Naive thymus-derived CD8-positive, alpha-beta T cell (primary cell): ENCODE measurements at places on chromosomes 6 and 20.

DNA sequence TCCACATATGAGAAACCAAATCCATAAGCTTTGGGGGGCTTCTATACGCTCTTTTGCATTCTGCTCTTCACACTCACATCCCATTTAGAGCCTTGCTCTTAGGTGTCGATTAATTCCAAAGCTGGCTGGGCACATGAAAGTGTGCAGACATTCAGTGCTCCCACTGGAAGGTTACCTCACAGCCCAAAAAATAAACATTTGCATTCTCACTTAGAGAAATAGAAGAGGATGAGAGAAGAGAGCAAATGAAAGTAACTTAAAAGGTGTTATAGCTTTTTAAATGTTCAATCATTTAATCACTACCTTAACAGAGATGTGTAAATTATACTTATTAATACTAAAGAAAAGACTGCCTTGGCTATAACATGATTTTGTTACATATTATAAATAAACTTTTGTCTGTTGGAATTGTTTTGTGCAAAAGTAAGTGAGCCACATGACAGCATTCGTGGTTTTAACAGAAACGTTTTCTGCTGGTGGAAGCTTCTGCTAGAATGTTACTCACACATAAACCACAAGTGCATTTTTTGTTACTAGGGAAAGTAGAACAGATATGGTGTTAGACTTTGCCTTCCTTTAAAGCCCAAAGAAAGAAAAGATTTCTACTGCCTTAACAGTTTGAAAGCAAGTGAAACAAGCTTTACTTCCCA, 116.7 kb downstream of the SIM1 start:
- DNase-seq = no peak
- H3K27ac ChIP-seq = no peak overlapping the region
- no peaks in the 10 kb centered on the region for H3K27me3 ChIP-seq
- H3K4me3 ChIP-seq = no peak overlapping the region

- H3K4me3 ChIP-seq = no peak overlapping the region
- no peaks in the 10 kb centered on the region for H3K36me3 ChIP-seq
- no peak for DNase-seq
- peaks cover 23% of the 10 kb centered on the region for H3K27me3 ChIP-seq
- no peak overlapping the region for H3K27ac ChIP-seq
Measured at GRCh38 chr6:39841291-39841690, 49.1 kb downstream of the DAAM2 start.

DNA sequence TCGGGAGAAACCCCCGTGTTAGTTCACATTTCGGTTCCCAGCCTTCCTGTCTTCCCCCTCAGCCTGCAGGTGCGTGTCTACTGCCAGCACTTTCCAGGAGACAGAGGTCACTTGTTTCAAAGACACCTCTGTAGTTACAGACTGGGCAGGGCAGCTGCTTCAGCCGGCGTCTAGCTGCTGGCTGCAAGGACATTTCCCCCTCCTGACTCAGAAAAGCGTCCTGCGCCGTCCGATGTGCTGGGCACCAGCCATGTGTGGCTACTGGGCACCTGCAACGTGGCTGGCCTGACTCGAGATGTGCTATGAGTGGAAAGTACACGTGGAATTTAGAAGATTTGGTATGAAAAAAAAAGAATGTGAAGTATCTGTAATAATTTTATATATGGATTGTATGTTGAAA, 37.6 kb downstream of the RRBP1 start:
- DNase-seq = no peak
- peaks cover 33% of the 10 kb centered on the region for H3K4me1 ChIP-seq
- H3K27ac ChIP-seq = no peak overlapping the region

GRCh38 chr6:166572370-166573261, 13.9 kb downstream of the RAMACL start:
- H3K4me1 ChIP-seq = no peaks in the 10 kb centered on the region
- peaks cover 1% of the 10 kb centered on the region for H3K27me3 ChIP-seq
- DNase-seq = no peak
- H3K36me3 ChIP-seq = peaks cover 13% of the 10 kb centered on the region
- no peak overlapping the region for H3K4me3 ChIP-seq

- DNase-seq = no peak
- H3K4me3 ChIP-seq = no peak overlapping the region
- peaks cover 14% of the 10 kb centered on the region for H3K27me3 ChIP-seq
- no peak overlapping the region for H3K27ac ChIP-seq
- peaks cover 1% of the 10 kb centered on the region for H3K4me1 ChIP-seq
Measured at GRCh38 chr20:17720755-17721154, 21.0 kb downstream of the BANF2 start.

DNA sequence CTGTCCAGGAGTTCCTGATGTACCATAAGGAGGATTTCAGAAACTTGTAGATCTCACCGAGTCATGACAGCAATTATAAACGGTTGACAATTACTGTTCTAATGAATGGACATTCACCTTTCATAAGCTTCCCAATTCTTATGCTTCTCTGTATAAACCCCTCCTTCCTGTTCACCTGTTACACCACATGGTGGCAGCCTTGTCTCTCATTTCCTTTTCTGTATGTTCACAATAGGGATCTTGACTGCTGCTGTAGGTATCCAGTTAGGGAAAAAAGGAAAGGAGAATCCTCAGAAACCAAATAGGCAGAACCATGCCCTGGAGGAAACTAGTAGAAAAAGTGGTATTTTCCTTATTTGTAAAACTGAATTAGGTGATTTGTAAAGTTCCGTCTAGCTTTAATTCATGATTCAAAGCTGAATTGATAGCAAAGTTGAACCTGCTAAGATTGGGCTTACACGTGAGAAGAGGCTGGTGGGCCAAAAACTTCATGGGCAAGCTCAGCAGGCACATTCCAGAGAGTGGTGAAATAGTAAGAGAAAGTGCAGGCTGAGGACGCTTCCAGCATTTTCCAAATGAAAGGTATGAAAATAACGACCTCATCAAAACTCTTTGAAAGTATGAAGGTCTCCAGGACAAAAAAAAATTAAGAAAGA, 29.0 kb upstream of the TBPL1 start:
- no peaks in the 10 kb centered on the region for H3K4me1 ChIP-seq
- no peak overlapping the region for H3K27ac ChIP-seq
- H3K36me3 ChIP-seq = no peaks in the 10 kb centered on the region
- DNase-seq = peak; percentile 62
- H3K27me3 ChIP-seq = peaks cover 23% of the 10 kb centered on the region

DNA sequence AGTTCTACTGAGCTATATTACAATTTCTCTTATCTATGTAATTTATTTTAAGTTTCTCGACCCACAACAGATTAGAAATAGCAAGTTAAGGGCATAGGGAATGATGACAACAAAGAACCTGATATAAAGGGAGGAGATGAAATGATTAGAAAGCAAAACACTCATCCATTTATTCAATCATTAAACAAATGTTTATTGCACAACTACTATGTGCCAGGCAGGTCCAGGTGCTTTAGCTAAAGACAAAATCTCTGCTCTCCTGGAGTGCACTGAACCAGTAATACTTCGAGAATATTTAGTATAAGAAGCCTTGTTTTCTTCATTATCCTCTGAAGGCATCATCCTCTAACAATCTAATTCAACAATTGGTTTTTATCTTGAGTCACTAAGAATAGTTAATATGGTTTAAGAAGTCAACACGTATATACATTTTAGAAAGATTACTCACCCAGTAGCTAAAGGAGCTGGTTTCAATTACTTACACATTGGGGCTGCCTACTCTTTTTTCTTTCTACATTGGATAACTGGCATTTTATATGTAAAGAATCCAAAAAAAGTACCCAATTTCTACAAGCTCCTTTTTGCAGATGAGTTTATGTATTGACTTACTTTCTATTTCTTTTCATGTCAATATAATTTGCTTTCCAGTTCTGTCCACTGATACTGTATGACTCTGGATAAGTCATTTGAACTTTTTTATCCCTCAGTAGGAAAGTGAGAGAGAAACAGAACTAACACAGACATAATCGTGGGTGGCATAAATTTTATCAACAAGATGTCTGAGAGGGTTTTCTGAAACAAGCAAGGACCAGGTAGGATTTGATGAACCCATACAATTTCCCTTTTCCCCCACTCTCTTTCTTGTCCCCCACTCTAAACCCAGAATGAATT, 312.6 kb downstream of the CLIC5 start:
- DNase-seq = no peak
- no peaks in the 10 kb centered on the region for H3K36me3 ChIP-seq
- H3K27ac ChIP-seq = peak overlapping the region; percentile 66
- H3K4me3 ChIP-seq = no peak overlapping the region

GRCh38 chr20:40435146-40435895, 253.7 kb downstream of the MAFB start:
- no peak for DNase-seq
- peaks cover 11% of the 10 kb centered on the region for H3K27me3 ChIP-seq
- H3K4me1 ChIP-seq = no peaks in the 10 kb centered on the region
- H3K4me3 ChIP-seq = no peak overlapping the region
- H3K36me3 ChIP-seq = no peaks in the 10 kb centered on the region

- no peak overlapping the region for H3K4me3 ChIP-seq
- DNase-seq = no peak
- H3K27ac ChIP-seq = no peak overlapping the region
- no peaks in the 10 kb centered on the region for H3K36me3 ChIP-seq
- H3K4me1 ChIP-seq = peaks cover 16% of the 10 kb centered on the region
- H3K27me3 ChIP-seq = no peaks in the 10 kb centered on the region
Measured at GRCh38 chr6:89044328-89045010, 36.1 kb upstream of the PNRC1 start.
